ENCODE measurements at places on chromosomes 3 and 15.

DNA sequence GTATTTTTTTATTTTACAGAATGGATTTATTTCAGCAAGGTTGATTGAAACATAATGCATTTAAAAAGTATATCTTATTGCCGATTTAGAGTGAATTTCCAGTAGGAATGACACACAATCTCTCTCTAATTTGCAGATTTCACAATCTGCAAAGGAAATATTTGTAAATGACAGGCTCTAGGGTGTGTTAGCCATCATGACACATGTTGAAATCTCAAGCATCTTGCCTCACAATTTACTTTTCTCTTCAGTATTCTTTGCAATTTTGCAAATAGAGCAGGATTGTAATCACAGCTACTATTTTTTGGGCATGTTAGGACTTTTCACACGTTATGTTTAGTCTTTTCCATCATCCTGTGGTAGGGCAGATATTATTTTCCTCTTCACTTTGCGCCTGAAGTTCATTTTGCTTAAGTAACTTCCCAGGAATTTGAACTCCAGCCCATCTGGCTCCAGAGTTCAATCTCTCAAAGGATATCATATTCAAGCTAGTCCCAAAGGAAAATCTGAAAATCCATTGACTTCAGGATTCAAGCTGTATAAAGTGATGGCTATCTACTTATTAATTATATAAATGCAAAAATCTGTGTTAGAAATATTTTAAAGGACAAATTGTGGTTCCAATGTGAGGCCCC is 55.4 kb downstream of the ATP13A4 start:
- no peak for DNase-seq

DNA sequence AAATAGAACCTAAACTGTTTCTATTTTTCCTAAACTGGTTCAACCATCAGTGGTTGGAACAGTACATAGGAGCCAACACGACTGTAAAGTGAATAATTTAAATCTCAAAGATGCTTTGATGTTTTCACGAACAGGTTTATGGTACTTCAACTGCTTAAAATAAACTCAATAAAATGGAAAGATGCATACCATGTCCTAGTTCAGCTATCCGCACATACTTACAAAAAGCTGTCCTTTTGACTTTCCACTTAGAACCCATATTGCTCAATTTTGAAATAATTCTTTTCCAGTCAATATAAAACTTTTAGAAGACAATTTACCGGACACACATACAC is 902 bp downstream of the CMTM6 start:
- DNase-seq: no peak

DNA sequence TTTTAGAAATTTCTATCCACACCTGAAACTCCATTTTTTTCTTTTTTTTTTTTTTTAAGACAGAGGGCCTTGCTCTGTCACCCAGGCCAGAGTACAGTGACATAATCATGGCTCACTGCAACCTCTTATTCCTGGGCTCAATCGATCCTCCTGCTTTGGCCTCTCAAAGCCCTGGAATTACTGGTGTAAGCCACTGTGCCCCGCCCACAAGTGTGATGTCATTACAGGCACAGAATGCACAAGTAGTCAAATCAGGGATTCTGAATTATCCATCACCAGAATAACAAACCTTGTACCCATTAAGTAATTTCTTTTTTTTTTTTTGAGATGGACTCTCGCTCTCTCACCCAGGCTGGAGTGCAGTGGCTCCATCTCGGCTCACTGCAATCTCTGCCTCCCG is 1.9 kb downstream of the UQCRC1 start:
- no peak for DNase-seq

GRCh38 chr3:95705786-95706418 is 1108.5 kb upstream of the EPHA6 start:
- no peak for DNase-seq

GRCh38 chr3:188064831-188065493 is 89.0 kb upstream of the LPP start:
- no peak for DNase-seq

- DNase-seq: no peak
Measured at GRCh38 chr3:38545550-38545949, 49.4 kb downstream of the EXOG start.

- no peak for DNase-seq
Measured at GRCh38 chr3:115108614-115109013, 38.5 kb downstream of the ZBTB20 start.
